ENCODE measurements at places on chromosomes 11 and 22. TPM values are rescaled to one million over a fixed set of nuclear protein-coding genes. Genes with fewer than 3 reads are reported as not detected.

TPBGL gene
- 0.17 TPM for total RNA-seq

OR52N2 gene
- total RNA-seq, result not detected

OR52I2 gene
- total RNA-seq, result not detected

TEX12 gene
- total RNA-seq, result not detected

SCO2 gene
- total RNA-seq, result 3.9 TPM

NTM gene
- total RNA-seq, result not detected

SMIM35 gene
- total RNA-seq, result not detected

ROM1 gene
- 3.6 TPM for total RNA-seq

NCAM1 gene
- total RNA-seq, result 0.06 TPM

APOBEC3B gene
- 25.9 TPM for total RNA-seq

LRRC10B gene
- total RNA-seq, result 0.21 TPM

APOA4 gene
- total RNA-seq, result not detected

MPPED2 gene
- not detected for total RNA-seq

OR5A1 gene
- not detected for total RNA-seq

OR51B5 gene
- not detected for total RNA-seq

FOXRED2 gene
- total RNA-seq, result 16.0 TPM

RASSF10 gene
- total RNA-seq, result 0.70 TPM

CYTH4 gene
- total RNA-seq, result 0.59 TPM

RAC2 gene
- 0.09 TPM for total RNA-seq

TSSK2 gene
- not detected for total RNA-seq

CLTCL1 gene
- 4.5 TPM for total RNA-seq

CTSW gene
- 0.07 TPM for total RNA-seq

GRAP2 gene
- not detected for total RNA-seq

WBP2NL gene
- total RNA-seq, result 0.06 TPM

GRK3 gene
- total RNA-seq, result 3.0 TPM

CELSR1 gene
- total RNA-seq, result 24.1 TPM

OSM gene
- total RNA-seq, result not detected

LRP5 gene
- total RNA-seq, result 55.0 TPM

CHRNA10 gene
- total RNA-seq, result 1.1 TPM

OR6Q1 gene
- total RNA-seq, result not detected

WDR74 gene
- total RNA-seq, result 82.0 TPM

DDI1 gene
- not detected for total RNA-seq

TESMIN gene
- total RNA-seq, result 5.1 TPM

USP2 gene
- 1.9 TPM for total RNA-seq

BIK gene
- 1.7 TPM for total RNA-seq

BDNF gene
- 9.3 TPM for total RNA-seq

CAVIN3 gene
- 26.9 TPM for total RNA-seq

ASCL3 gene
- total RNA-seq, result not detected

ENTHD1 gene
- total RNA-seq, result not detected

OR51E1 gene
- total RNA-seq, result not detected

ZNF195 gene
- 16.6 TPM for total RNA-seq

MUC6 gene
- total RNA-seq, result not detected

SIAE gene
- total RNA-seq, result 12.8 TPM

GGTLC2 gene
- total RNA-seq, result not detected

OR4A16 gene
- total RNA-seq, result not detected

KLHL35 gene
- total RNA-seq, result 0.75 TPM

KRTAP5-9 gene
- not detected for total RNA-seq

KLHDC7B gene
- 0.02 TPM for total RNA-seq

SELENOH gene
- 104 TPM for total RNA-seq

FOXRED1 gene
- 22.8 TPM for total RNA-seq

OR2D2 gene
- total RNA-seq, result not detected

PICK1 gene
- total RNA-seq, result 13.3 TPM

TRIM44 gene
- total RNA-seq, result 24.7 TPM

MRPL48 gene
- 43.3 TPM for total RNA-seq

GAL gene
- 22.9 TPM for total RNA-seq

NXPE4 gene
- total RNA-seq, result not detected

Data from A549 treated with AZD2906 at 1 μM for 4 hours (cell line).